ENCODE measurements at places on chromosomes 12 and 14.
A peak's percentile ranks its signal among the peaks of the same experiment; 100 is the strongest.

DNA sequence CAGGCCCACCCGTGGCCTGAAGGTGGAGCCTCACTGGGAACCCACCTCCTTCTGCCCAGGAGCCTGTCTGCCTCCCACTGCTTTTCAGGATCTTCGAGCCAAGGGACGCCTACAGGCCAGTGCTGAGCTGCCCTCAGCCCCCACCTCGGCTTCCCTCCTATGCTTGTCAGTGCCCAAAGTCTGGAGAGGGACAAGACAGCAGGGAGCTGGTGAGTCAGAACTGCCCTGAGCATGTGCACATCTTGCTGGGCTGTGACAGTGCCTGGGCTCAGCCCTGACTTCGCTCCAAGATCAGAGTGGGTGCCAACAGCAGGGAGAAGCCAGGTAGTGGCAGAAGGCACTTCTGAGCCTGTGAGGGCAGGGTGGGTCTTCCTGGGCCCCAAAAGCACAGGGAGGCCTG lies 286.8 kb downstream of the AEBP2 start:
- no peak for DNase-seq

DNA sequence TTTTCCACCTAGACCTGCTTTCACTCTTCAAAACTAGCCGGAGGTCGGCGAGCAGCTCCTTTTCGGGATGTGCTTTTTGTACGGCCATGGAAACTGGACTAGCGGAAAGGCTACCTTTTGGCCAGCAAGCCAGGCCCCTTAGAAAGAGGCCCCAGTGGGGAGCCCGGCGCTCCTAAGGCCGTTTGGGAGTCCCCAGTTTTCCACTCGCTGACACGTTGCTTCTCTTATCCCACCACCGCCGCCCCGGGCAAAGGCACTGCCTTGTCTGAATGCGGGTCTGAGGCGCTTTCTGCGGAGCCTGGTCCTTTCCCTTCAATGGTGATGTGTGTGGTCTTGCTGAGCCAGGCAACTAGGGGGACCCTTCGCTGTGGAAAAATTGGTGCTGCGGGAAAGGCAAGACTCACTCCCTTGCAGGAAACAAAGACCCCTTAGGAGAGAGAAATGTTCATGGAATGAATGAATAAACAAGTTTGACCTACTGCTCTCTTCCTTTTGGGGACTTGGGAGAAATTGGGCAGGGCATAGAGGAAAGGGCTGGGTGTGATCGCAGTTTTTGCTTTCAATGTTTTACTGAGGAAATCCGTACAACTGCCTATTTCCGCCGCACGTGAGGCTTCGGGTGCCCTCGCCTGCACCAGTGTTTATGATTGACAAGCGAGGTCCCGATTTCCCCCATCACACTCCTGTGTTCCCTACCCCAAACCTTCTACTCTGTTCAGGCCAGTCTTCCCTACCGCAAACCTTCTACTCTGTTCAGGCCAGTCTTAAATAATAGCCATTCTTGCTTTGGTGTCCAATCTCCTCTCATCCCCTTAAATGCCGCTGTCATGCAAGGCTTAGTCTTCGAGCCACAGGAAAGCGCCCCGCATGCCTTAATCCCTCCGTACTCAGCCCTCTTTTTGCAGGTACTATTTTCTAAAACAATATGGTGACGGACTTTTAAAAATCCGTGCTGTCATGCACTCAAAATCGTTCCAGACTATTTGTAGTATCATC lies 1.0 kb upstream of the SLC38A2 start:
- DNase-seq: no peak

GRCh38 chr12:25241167-25242020 lies 9.3 kb downstream of the KRAS start:
- peak; percentile 70 for DNase-seq

DNA sequence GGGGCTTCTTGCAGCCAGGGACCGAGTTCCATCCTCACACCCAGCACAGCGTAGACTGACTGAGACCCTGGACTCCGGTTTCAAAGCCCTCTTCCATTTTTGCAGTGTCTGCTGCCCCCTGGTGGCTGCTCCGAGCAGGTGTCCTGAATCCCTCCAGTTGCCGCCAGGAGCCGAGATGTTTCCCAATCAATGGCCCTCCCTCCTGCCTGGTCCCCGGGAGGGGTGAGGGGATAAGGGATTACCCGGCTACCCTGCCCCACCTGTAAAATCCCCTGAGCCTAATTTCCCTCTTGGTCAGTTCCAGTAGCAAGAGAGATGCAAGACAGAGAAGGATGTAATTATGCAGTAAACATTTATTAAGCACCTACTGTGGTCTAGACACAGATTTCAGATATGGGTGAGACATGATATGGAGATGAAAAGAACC lies 55.0 kb downstream of the PHETA1 start:
- peak; percentile 59 for DNase-seq

GRCh38 chr12:12010277-12011039 lies 60.3 kb upstream of the BCL2L14 start:
- DNase-seq: peak; percentile 70

DNA sequence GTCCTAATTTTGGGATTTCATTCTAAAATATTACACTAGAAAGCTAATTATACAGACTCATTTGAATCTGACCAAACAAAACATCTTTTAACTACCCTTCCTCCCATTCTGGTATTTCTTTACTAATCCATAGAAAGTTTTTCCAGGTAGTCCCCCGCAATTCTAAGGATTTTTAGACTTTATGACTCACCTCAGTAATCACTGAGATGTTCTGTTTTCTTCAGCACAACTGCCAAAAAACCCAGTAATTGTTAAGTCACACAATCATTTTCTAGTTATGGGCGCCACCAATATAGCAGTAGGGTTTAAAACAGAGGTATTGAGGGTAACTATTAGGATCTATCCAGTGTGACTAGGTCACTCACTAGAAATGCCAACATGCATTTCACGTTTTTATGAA lies 1.6 kb upstream of the ARID4A start:
- DNase-seq: no peak

DNA sequence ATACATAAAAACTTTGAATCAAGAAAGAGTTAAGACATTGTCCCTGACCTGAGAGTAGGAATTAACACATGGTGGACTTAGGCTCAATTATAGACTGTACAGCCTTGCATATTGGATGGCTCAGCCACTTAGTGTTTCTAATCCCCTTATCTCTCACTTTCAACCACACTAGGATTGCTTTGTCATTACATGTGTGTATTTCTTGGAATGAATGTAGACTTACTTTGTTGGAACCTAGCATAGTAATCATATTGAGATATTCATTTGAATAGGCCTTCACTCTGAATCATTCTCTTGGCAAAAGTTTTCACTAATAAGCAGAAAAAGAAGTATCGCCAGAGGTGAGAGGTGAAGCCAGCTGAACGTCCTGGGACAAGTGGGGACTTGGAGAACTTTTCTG lies 1973.9 kb upstream of the FLRT2 start:
- no peak for DNase-seq

GRCh38 chr14:68510201-68511128 lies 282.4 kb downstream of the ZFP36L1 start:
- DNase-seq: peak; percentile 95

- no peak for DNase-seq
Measured at GRCh38 chr12:10247436-10248058, 34.9 kb downstream of the GABARAPL1 start.

GRCh38 chr14:99378782-99379214 lies 101.9 kb downstream of the SETD3 start:
- DNase-seq: peak; percentile 21

GRCh38 chr14:91961297-91962220 lies 14.1 kb upstream of the FBLN5 start:
- DNase-seq: no peak

GRCh38 chr12:2641207-2641606 lies 153.6 kb upstream of the FKBP4 start:
- peak; percentile 25 for DNase-seq

- DNase-seq: no peak
Measured at GRCh38 chr12:30533558-30534265, 162.0 kb downstream of the IPO8 start.

DNA sequence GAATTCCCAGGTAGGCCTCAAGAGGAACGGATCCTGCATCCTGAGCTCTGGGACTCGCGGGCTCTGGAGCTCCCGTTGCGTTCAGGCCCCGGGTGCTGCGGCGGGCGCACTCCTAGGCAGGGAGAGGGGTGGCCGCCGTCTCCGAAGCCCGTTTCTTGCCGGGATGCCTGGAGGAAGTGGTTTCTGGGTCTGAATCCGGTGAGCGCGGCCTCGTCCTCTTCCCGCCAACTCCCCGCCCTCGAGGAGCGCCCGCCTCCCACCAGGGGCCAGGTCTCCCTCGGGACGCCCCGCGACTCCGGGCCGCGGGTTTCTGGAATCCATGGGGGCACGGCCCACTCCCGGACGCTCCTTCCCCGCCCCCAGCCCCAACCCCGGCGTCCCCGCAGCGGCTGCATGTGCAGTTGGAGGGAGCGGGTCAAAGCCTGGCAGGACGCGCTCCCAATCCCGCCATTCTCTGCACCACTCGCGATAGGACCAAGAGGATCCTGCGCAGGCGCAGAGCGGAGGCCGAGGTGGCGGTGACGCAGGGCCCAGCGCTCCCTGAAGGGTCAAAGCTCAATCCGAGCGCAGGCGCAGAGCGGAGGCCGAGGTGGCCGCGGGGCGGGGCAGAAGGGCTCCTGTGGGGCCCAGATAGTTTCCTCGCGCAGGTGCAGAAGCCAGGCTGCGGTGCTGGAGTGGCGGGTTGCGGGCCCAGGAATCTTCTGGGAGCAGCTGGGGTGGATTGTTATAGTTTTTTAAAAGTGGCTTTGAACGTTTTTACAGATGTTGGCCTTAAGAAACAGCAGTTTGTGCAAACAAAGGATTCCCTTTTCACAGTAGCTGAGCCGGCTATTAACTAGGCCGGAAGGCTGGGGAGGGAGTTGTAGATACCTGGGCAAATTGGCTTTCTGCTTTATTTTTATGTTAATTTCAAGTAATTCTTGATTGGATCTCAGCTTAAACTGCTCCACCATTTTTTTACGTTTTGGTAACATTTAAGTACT lies 796.4 kb downstream of the AACS start:
- no peak for DNase-seq

DNA sequence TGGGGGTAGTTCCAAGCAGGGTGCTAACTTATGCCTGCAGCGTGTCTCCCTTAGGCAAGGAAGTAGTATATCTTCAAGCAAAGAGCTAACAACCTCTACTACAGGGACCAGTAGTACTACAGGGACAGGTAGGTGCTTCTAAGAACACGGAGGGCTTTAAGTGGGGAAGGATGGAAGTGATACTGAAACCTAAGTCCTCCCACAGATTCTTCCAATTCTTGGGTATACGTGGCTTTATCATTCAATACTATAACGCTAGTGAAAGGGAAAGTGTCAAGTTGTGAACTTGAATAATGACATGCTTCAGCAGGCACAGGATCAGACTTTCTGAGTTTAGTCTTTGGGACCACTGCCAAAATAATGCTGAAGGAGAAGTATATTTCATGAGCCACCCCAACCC lies 241.7 kb downstream of the CEP128 start:
- no peak for DNase-seq

GRCh38 chr12:57390174-57390573 lies 40.7 kb downstream of the R3HDM2 start:
- no peak for DNase-seq

Measured in AG10803 (cell line).